Stimulated activated CD8-positive, alpha-beta memory T cell treated with anti-CD3 and anti-CD28 coated beads, Interleukin-15, amount 100 ng/mL, for 4 hours (primary cell): ENCODE measurements at places on chromosomes 12 and 14.

DNA sequence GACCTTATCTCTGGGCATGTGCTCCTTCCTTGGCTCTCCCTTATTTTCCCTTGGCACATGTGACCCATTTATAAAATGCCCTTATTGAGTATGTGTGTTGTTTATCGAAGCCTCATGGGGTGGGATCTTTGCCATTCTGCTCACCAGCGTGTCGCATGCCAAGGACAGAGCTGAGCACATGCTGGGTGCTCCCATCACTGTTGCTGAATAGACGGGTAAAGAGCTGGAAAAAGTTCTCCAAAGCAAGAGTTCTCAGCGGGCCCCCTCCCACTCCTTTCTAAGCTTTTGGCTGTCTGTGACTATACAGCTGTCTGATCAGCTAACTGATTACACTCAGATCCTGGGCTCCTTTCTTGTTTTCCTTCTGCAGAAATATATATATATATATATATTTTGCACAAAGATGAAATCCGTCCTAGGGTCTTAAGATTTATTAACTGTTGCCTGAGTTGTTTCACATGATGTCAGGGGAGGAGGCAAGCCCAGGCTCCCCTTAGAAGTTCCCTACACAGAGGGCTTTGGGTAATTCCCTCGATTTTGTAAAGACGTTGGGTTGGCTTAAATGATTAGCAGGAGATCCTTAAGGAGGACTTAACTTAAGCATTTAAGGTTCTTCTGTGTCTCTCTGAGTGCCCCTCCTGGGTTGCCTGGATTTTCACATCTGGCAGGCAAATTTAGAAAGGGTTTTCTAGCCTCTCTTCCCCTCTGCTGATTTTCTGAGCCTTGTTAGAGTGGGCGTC lies 71.6 kb downstream of the TMEM132C start:
- no peak for DNase-seq

DNA sequence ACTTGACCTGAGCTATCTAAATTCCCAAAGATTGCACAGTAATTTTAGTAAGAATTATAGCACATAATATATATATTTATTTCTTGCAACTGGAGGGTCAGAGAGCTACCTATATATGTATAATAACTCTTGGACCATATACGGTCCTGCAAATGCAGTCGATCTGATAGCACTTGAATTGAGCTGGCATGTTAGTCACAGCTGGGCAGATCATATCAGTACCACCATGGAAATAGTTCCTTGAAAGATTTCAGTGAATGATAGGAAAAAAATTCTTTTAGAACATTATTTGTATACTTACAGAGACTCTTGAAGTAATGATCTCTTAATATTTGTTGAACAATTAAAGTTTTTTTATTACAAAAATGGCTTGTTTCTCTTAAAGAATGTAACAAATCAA lies 94.5 kb upstream of the MON2 start:
- no peak for DNase-seq

GRCh38 chr12:12719496-12719895 lies 2.3 kb downstream of the CDKN1B start:
- no peak for DNase-seq

DNA sequence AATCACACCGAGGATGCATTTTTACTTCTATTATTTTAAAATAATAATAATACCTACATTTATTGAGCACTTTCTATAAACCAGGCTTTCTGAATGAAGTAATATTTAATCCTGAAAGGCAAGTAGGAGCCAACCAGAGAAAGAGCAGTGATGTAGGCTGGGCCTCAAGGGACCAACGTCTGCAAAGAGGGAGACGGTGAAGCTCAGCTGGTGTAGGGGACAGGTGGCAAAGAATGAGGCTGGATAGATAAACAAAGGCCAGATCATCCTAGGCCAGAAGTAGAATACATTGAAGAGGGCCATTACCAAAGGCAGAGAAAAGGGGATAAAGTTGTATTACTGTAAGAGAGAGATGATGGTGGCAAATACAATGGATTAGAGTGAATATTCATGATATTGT lies 810 bp upstream of the TMBIM4 start:
- no peak for DNase-seq

DNA sequence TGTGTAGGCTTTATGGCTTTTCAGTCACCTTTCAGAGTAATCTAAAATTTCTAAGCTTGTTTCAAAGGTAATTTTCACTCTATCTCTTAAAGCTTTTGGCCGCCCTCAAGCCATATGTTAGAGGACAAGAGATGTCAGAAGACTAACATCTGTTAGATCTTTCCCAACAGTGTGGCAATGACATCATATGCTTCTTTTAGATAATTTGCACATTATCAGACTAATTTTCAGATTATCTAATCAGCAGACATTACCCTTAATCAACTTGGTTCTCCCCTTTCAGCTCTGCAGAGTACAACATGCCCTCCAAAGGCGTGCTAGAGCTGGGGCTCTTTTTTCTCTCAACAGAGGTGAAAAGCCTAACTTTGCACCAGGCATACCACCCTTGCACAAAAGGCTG lies 207.1 kb downstream of the DPF3 start:
- no peak for DNase-seq

DNA sequence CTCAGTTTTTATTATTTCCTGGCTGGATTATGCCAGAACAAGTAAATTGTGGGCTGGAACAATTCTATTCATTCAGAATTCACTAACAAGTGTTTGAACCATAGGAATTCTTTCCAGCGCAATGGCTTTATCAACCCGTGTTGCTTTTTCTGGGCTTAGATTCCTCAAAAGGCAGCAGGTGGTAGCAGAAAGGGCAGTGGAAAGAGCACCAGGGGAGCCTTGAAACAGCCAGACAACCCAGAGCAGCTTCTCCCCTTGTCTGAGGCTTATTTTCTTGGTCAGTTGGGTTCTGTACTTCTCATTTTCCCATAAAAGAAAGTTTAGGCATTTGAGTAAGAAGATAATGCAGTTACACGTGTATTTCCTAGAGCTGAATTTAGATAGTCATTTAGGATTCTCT lies 130.7 kb downstream of the OTOGL start:
- DNase-seq: no peak

DNA sequence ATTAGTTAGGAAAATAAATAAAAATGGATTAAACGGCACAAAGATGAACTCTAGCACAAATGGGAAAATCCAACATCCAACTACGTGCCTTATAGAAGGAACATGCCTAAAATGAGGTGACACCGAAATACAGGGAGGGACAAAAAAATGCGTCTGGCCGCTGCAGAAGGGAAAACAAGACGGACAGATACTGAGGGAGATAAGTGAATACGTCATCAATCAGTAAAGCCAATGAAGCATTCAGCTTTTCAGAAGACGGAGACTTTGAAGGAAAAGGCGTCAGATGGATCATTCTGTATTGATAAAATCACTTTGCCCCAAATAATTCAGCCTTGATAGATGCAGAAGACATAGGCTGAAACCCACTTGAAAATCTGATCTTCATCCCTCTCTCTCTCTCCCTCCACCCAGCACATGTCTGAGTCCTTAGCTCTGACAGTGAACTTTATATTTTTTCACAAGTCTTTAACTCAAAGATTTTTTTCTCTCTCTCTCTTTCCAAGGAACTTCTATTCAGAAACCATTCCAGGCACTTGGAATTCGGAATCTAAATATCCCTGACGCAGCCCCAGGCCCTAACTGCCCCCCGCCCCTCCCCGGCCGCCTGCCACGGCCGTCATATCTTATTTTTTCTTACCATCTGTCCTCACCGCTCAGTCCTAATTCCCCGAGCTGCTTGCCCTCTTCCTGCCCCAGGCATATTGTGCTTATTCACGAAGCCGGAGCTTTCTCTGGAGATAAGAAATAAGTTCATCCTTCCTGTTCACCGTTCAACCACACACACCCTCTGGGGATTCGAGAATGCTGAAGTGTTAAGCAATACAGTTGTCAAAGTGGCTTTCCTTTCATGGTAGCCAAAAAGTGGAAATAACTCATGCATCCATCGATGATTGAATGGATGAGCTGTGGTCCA lies 35.5 kb upstream of the RFLNA start:
- DNase-seq: no peak

DNA sequence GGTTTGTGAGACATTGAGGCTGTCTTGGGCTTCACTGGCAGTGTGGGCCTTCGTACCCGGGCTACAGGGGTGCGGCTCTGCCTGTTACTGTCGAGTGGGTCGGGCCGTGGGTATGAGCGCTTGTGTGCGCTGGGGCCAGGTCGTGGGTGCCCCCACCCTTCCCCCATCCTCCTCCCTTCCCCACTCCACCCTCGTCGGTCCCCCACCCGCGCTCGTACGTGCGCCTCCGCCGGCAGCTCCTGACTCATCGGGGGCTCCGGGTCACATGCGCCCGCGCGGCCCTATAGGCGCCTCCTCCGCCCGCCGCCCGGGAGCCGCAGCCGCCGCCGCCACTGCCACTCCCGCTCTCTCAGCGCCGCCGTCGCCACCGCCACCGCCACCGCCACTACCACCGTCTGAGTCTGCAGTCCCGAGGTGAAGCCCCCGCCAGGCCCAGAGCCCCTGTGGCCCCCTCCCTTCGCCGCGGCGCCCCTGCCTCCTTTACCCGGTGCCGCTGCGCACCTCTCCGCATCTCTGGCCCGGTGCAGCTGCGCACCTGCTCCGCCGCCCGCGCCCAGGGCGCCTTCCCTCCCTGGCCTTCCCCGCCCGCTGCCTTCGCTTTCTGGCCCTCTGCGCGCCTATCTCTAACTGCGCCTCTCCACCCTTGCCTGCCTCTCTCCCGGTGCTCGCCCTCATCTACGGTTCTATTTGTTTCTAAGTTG lies at the start of gene ENO2:
TSS of gene ENO2 (plus strand) at position 335 of the 701 bp plus-strand sequence. CDS start 1,253 bp downstream, outside the sequence.
- DNase-seq: peak; percentile 76

DNA sequence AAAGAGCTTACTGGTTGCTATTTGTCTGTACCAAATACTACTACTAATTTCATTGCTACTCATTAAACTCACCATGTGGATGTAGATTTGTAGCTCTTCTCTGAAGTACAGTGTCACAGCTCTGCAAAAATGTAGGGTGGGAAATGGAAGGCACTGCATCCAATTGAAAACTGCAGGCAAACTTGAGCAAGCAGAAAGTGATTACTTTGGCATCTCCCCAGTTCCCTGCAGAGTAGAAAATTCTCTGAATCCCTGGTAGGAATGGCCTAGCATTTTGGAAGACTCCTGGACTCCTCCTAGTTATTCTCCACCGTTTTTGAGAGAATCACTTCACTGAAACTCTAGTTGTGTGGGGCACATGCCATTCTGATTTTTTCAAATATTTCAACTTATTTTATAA lies 239.1 kb downstream of the DIO2 start:
- no peak for DNase-seq

DNA sequence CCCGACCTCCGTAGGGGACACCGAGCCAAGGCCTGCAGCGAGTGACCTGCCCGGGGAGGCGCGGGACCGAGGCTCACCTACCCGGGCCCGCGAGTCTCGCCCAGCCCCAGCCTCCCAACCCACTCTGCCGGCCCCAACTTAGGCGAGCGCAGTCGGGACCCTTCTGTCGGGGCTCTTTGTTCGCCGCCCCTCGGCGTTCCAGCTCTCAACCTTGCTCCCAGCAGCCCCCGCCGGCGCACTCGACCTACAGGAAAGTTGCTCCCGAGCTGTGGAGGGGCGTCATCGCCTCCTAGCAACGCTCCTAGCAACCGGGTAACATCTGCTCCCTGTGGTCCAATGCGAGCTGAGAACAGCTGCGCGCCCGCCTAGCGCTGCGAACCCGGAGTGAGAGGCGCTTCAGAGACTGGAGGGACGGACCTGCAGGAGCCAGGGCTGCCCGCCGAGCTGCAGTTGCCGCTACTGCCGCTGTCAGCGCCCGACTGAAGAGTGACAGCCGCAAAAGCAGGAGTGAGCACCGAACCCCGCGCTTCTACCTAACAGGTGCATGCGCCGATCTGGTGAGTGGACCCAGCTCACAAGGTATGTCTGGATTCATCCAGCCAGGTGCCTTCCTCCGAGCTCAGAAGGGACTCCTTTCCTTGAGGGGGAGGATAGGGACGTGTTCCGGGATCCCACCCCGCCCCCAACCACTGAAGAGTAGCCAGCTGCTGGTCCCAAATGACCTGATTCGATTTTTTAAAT lies 355.0 kb downstream of the SNAPC1 start:
- peak; percentile 15 for DNase-seq
